ENCODE measurements at places on chromosomes 16 and 17.

GRCh38 chr17:63436523-63437110, 9.5 kb downstream of the CYB561 start:
- DNase-seq: no peak

- DNase-seq: no peak
Observed at GRCh38 chr16:86953631-86954391, 363.4 kb downstream of the C16orf95 start.

GRCh38 chr17:79779661-79780365, 1.9 kb downstream of the CBX2 start:
- no peak for DNase-seq

DNA sequence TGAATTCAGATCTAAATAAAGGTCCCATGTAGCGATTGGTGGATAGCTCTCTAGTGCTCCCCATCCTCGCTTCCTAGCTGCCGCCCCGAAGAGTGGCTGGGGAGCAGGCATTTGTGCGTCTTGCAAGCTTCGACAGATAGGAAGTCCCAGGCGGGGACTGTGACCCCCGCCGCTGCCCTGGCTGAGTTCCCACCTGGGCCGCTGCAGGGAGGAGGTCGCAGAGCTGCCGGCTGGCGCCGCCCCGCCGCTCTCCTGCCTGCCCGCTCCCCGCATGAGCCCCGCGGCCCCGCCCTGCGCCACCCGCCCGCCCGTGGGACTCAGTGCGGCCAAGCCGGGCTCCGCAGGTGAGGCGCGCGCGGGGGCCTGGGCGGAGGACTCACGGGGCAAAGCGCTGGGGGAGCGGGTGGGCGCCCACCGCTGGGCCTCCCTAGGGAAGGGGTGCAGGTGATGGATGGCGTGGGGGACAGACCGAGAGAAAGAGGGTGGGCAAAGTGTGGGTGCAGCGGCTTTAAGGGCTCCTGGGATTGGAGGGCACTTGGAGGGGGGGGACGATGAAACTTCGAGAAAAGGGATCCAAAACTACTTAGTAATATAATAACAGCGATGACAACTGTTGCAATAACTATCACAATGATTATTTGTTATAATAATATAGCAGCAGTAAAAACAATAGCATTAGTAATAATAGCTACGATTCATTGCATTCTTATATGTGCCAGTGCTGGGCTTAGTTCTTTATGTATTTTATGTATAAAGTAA, at the start of gene OTOA:
TSS of gene OTOA (plus strand) at position 80 of the 759 bp plus-strand sequence. CDS start 14,547 bp downstream, outside the sequence.
- no peak for DNase-seq

GRCh38 chr17:56887105-56887504, 26.7 kb downstream of the TRIM25 start:
- DNase-seq: no peak

- no peak for DNase-seq
Observed at GRCh38 chr16:31708348-31708747, 165.3 kb upstream of the ZNF267 start.
